ENCODE measurements at places on chromosomes 12 and 14.

- DNase-seq: no peak
Measured at GRCh38 chr14:89243741-89244140, 173.3 kb downstream of the FOXN3 start.

GRCh38 chr14:81784084-81784483 is 250.4 kb upstream of the SEL1L start:
- DNase-seq: no peak

DNA sequence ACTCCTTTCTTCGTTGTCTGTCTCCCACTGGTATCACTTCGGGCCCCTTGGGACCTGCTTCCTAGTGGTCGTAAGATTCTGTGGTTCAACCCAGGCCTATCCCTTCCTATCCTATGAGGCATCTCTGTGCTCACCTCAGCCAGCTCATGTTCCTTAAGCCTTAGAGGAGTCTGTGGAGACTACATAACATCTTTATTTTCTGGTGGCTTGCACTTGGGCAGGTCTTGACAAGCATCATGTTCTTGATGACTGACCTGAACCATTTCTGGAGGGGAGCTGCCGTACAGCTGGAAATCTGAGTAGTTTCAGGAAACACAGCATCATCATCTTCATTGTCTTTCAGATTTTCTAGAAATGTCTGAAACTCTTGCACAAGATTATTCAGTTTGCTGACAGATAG is 69.3 kb downstream of the PPFIBP1 start:
- no peak for DNase-seq

DNA sequence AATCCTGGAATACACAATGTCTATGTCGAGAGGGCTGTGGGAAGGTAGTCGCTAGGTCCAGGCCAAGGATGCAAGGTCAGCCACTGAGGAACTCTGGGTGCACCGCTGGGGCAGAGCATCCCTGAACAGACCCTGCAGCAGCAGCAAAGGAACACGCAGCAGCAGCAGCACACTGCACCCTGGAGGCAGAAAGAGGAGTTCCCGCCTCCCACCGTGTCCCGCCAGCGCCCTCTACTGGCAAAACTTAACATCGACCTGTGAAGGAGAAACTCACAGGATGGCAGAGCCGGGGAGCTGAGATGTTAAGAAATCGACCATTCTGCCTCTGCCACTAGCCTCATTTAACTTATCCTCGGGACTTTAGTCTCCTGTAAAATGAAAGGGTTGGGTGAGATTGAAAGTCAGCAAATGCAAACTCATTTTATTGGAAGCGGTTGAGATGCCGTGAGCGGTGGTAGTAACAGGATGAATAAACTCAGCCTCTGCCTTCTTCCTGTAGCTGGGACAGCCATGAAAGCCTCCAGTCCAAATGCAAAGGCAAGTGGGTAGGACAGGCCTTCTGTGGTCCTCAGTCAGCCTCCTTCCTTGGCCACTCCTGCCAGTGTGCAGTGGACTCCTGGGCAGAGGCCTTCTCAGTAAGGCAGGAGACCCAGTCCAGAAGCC is 45.6 kb downstream of the STAB2 start:
- DNase-seq: no peak

- no peak for DNase-seq
Measured at GRCh38 chr12:12839873-12840579, 26.9 kb downstream of the DDX47 start.

DNA sequence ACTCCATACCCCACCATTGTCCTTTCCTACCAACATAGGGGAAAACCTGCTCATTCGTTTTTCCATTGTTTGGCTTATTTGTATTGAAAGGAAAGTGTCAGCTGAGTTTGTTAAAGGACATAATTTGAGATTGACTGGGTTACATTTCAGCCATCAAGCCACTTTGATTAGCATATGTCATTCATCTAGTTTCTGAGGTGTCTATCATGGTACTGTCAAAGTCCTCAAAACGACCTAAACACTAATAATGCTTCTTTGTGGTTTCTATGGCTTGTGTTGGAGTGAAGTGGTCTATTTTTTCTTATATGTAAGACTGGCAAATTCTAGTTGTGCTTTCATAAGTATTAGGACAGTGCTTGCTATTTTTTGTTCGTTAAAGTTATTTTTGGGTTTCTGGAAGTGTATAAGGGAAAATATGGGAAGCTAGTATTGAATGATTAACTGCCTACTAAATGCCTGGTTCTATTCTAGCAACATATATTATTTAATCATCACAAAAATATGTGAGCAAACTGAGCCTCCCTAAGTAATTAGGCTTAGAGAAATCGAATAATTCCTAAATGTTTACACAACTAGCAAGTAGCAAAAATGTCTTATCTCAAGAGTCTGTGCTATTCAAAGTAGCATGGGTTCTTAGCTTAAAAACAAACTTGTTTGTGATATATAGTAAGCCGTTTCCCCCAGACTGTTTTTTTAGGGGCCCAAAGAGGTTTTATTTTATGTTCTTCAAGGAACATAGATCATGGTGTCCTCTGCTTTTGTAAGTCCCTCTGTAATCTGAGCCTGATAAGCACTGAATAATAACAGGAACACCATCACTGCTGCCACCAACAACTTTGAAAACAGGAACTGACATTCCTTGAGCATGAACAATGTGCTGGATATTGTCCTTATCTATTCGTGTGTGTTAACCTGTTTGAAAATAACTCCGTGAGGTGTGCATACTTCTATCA is 67.1 kb downstream of the DERA start:
- DNase-seq: no peak

DNA sequence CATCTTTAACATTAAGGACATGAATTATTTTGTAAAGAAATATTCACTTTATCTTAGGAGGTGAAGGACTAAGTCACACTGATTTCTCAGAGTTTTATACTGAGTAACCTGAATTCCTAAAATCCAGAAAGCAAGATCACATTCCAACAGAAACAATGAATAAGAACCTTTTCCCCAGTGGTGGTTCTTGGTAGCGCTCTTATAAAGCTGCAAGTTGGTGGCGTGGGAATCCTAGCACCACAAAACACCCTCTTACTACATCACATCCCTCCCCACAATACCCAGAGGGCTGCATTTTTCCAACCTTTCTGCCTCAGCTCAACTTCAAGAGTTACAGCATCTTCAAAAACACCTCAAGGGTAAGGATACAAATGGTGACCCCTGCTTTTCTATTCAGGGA is 44.0 kb upstream of the SMUG1 start:
- no peak for DNase-seq

DNA sequence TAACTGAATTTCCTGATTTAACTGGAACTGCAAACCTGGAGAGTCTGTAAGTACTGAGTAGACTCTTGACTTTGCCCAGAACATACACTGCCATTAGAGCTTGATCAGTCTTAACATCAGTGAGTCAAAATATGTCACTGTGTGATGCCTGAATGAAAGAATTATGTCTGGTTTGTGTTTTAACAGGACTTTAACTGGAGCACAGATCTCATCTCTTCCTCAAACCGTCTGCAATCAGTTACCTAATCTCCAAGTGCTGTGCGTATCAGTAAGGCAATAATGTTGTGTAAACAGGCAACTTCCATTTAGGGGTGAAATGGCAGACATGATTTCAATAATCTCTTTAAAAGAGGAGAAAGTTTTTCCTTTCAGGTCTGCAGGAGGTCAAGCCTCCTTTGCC is 97.0 kb downstream of the ZFC3H1 start:
- DNase-seq: no peak

GRCh38 chr14:60085085-60085484 is 6.6 kb upstream of the PCNX4 start:
- no peak for DNase-seq

DNA sequence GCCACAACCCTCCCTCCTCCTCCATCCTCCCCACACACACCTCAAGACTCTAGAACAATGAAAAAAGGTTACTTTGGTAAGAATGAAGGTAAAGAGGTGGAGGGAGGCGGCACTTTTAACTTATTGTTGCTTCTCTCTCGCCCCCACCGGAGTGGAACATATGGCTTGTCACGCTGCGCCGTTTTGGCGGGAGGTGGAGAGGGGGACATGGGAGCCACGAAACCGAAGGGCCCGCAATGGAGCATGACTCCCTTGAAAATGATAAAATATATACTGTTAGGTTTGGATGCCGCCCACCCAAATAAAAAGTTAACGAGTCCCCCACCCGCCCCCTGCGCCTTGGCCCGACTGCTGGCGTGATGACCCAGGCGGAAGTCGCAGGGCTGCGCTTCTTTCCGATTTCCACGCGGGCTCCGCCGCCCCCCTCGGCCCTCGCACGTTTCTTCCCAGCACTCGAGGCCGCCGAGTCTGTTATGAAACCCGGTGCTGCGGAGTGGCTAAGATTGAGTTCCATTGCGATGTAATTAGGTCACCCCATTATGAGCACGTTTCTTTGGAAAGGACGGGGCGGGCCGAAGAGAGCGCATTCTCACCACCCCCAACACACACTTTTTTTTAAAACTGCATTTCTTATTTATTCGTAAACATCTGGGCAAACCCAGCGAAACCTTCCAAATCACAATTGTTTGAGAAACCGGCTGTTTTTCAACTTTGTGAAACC is 1.4 kb upstream of the ZFP36L1 start:
- peak; percentile 22 for DNase-seq

GRCh38 chr12:46675736-46676135 is 150.1 kb downstream of the SLC38A4 start:
- no peak for DNase-seq

- no peak for DNase-seq
Measured at GRCh38 chr12:97763113-97763512, 300.5 kb downstream of the RMST start.

DNA sequence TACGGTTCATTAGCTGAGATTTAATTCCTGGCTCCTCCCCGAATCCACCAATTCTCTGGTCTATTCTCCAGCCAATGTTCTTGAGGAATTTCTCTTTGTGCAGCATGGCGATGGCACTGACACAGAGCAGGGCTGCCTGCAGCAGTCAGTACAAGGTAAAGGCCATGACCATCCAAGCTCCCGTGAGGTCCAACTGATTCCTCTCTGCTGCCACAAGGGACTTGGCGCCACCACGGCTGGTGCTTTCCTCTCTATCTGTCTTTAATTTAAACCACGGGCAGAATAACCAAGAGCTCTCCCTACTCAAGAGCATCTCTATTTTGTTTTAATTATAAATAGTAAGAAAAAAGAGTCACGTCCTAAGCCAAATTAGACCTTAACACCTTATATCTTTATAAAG is 12.1 kb downstream of the TMEM116 start:
- no peak for DNase-seq

DNA sequence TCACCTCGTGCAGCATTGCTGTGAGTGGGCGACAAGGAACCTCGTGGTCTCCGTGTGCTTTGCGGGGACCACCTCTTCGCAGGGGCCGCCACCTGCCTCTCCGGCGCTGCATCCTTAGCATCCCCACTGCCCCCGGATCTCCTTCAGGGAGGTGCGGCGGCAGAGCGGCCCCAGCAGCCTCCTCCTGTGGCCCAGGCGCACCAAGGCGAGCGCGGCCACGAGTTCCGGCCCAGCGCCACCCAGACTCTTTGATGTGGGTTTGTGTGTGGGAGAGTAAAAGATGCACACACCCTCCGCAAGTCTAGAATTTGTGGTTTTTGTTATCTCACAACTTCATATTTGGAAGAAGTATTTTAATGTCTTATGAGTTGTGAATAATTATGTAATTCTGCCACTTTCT is 118.8 kb upstream of the DIO3 start:
- no peak for DNase-seq

DNA sequence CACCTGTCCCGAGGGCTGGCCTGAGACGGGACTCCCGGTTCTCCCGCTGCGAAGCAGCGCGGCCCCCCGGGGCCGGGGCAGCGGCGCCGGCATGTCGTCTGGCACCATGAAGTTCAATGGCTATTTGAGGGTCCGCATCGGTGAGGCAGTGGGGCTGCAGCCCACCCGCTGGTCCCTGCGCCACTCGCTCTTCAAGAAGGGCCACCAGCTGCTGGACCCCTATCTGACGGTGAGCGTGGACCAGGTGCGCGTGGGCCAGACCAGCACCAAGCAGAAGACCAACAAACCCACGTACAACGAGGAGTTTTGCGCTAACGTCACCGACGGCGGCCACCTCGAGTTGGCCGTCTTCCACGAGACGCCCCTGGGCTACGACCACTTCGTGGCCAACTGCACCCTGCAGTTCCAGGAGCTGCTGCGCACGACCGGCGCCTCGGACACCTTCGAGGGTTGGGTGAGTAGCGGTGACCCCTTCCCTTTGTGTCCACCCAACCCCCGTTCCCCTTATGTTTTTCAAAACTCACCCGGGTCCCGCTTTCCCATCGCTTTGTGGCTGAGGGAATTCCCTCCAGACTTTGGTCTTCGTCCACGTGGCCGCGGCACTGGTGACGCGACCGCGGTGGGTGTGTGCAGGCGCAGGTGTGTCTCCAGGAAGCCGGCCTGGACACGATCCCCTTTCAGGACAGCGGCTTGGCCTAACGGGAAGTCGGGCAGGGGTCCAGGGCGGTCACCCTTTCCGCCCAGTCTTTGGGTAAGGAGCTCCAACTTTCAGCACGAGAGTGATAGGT is 826 bp downstream of the PRKCH start:
- no peak for DNase-seq

DNA sequence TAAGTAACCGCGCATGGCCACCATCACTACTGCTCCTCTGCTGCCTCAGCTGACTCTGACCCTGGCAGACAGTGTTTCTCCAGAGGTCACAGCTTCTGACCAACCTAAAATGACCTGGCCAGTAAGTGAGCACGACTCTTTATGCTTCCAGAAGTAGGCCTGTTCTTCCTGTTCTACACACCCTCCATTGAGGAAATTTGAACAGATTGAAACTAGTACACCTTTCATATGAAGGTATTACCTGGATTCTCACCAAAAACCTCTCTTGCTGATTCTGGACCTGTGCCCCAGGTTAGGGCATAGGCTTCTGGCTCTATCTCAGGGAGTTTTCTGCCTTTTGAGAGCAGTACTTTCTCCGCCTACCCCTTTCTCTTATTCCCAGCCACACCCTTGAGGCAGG is 178.4 kb upstream of the FRMD6 start:
- no peak for DNase-seq

DNA sequence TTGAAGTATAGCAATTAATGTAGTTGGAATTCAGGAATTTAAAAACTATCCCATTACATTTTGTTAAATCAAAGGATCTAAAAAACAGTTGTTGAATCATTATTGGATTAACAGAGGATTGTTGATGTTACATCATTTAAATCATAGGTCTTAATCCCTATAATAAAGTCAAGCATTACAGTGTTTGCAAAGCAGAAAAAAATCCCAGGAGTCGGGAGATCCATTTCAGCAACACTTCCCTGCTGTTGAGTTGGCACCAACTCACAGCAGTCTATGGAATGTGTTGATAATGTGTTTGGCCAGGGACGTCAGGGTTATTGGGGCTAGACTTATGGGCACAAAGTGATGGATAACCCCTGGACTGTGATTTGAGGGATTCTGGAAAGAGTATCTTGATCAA is 99.1 kb upstream of the TMTC1 start:
- DNase-seq: no peak

DNA sequence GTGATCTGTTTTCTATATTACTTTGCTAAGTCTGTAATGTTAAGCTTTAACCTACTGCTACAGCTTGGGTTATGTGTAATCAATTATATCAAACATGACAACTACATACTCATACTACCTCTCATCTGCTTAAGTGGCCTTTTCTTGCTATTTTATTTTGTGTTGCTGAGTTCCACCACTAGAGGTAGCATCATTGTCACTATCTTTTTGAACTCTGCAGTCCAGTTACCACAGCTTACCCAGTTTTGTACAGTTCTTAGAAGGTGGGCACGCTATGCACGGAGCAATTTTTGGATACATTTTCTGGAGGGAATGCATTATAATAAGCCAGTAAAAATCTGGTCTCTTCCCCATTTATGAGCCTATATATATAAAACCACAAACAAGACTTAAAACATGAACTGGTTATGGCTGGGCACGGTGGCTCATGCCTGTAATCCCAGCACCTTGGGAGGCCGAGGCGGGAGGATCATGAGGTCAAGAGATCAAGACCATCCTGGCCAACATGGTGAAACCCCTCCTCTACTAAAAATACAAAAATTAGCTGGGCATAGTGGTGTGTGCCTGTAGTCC is 48.5 kb downstream of the SAV1 start:
- DNase-seq: no peak

Data from GF-D8 (cell line).